ENCODE measurements at places on chromosomes 16 and 17. TPM values are rescaled to one million over a fixed set of nuclear protein-coding genes. Genes with fewer than 3 reads are reported as not detected.

Gene HASPIN
- 11.8 TPM for total RNA-seq

Gene IGFBP4
- total RNA-seq, result 618 TPM

- no peaks in the 10 kb centered on the region for H3K27me3 ChIP-seq
- H3K4me3 ChIP-seq, result no peak overlapping the region
- no peaks in the 10 kb centered on the region for H3K4me1 ChIP-seq
Measured at GRCh38 chr16:89184933-89185794, 13.6 kb downstream of the CDH15 start.

- peak overlapping the region; percentile 62 for H3K4me3 ChIP-seq
- H3K4me1 ChIP-seq, result peaks cover 6% of the 10 kb centered on the region
- H3K27me3 ChIP-seq, result no peaks in the 10 kb centered on the region
- H3K27ac ChIP-seq, result no peak overlapping the region
- DNase-seq, result no peak
- H3K36me3 ChIP-seq, result no peaks in the 10 kb centered on the region
Measured at GRCh38 chr16:351804-352520, 561 bp downstream of the AXIN1 start.

DNA sequence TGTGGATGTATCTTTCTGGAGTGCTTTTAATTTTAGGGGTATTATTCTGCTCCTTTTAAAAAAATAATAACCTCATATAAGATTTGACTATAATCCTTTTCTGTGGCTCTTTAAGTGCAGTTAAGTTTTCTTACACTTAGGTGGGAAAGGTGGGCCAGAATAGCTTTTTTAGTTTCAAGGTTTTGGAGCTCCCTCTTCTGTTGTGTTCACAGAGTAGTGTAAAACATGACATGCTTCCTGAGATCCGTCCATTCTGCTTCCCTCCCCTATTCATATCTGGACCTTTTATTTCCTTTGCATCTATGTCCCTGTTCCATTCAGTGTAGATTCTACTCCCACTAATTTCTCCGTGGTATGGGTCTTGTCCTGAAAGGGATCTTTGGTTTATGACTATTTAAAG, 12.8 kb downstream of the LRRC36 start:
- H3K4me3 ChIP-seq, result no peak overlapping the region
- no peaks in the 10 kb centered on the region for H3K4me1 ChIP-seq
- peak; percentile 40 for DNase-seq
- no peaks in the 10 kb centered on the region for H3K36me3 ChIP-seq

GRCh38 chr17:20925954-20926353, 116.9 kb downstream of the USP22 start:
- no peak for DNase-seq
- H3K27me3 ChIP-seq, result no peaks in the 10 kb centered on the region
- no peak overlapping the region for H3K27ac ChIP-seq
- no peaks in the 10 kb centered on the region for H3K4me1 ChIP-seq
- no peaks in the 10 kb centered on the region for H3K36me3 ChIP-seq

All from endothelial cell of umbilical vein (primary cell).